Activated CD4-positive, alpha-beta memory T cell treated with anti-CD3 and anti-CD28 coated beads for 36 hours (primary cell): ENCODE measurements at places on chromosomes 16 and 17. TPM values are rescaled to one million over a fixed set of nuclear protein-coding genes. Genes with fewer than 3 reads are reported as not detected.

Gene PHF23
- total RNA-seq = 28.7 TPM

Gene TP53TG3C
- not detected for total RNA-seq

Gene SMIM36
- not detected for total RNA-seq

Gene CCDC144A
- total RNA-seq = 4.7 TPM

Gene ULK2
- total RNA-seq = 12.7 TPM

Gene ARHGAP23
- 1.3 TPM for total RNA-seq

Gene KRT33A
- total RNA-seq = not detected

Gene NT5M
- 8.5 TPM for total RNA-seq

Gene CDR2L
- total RNA-seq = 1.1 TPM

Gene BLMH
- total RNA-seq = 47.0 TPM

Gene PRAC2
- total RNA-seq = not detected

Gene PRSS27
- 1.6 TPM for total RNA-seq

Gene P2RX5
- total RNA-seq = 37.6 TPM

Gene RAB37
- total RNA-seq = 7.0 TPM

Gene NDUFAF8
- 55.9 TPM for total RNA-seq

Gene ARL5C
- total RNA-seq = not detected

Gene TEKT5
- total RNA-seq = not detected

Gene DNAAF8
- total RNA-seq = not detected

Gene MIF4GD
- total RNA-seq = 57.2 TPM

Gene GCGR
- not detected for total RNA-seq

Gene RND2
- total RNA-seq = not detected

Gene MGRN1
- 72.7 TPM for total RNA-seq

Gene SPSB3
- 21.8 TPM for total RNA-seq

Gene FOXN1
- not detected for total RNA-seq

Gene TMC5
- not detected for total RNA-seq

Gene MT1E
- total RNA-seq = 4.4 TPM

Gene CCL4
- 917 TPM for total RNA-seq

Gene PRSS22
- 0.24 TPM for total RNA-seq

Gene TEKT3
- total RNA-seq = 0.33 TPM

Gene HSD11B2
- 1.3 TPM for total RNA-seq

Gene TEKT1
- total RNA-seq = not detected

Gene LSM12
- total RNA-seq = 76.8 TPM

Gene TMC7
- total RNA-seq = not detected

Gene KRTAP1-5
- not detected for total RNA-seq

Gene SCGB1C2
- not detected for total RNA-seq

Gene CCL7
- not detected for total RNA-seq

Gene NTN1
- total RNA-seq = 0.29 TPM

Gene LITAFD
- total RNA-seq = not detected

Gene PIK3R6
- total RNA-seq = 0.63 TPM

Gene KRT40
- total RNA-seq = not detected

Gene OTOP3
- total RNA-seq = not detected

Gene EIF4A3
- 115 TPM for total RNA-seq

Gene SCNN1B
- total RNA-seq = not detected

Gene C1QTNF1
- total RNA-seq = 0.38 TPM

Gene FOXJ1
- total RNA-seq = 0.29 TPM

Gene CES3
- 1.6 TPM for total RNA-seq

Gene RNF222
- not detected for total RNA-seq

Gene PRAC1
- total RNA-seq = not detected

Gene SRSF1
- 325 TPM for total RNA-seq
